CD4-positive, alpha-beta T cell treated with Interleukin-4 for 4 hours (primary cell): ENCODE measurements at places on chromosomes 2 and 18.
A peak's percentile ranks its signal among the peaks of the same experiment; 100 is the strongest.

DNA sequence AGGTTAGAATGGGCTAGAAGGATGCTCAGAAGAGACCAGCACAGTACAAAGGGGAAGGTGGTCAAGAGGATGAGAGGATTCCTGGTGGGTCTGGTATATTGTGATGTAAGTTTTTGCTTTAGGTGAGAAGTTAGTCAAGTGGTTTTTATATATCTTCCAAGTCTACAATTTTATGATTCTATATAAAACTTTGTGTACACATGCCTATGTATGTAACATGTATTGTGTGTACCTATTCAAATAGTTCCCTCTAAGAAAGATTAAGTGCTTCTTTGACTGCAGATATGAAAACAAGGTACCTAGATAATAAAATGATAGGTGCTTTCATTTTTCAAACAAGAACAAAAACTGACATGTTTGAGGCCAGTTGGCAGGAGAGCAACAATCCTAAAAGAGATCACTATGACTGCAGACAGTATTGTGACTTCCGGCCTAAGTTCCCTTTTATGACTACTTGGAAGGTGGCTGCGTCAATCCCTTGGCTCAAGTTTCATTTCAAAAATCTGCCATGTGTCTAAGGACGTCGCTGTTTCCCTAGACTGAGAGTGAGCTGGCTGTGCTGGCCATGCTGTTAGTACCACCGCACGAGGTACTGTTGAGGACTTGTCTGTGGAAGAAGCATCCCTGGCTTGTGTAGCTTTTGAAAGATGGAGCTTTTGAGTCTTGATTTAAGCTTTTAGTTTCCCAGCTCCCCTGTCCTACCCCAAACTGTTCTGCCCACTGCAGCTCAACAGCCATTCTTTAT lies 123.1 kb downstream of the PRPF40A start:
- DNase-seq: no peak

DNA sequence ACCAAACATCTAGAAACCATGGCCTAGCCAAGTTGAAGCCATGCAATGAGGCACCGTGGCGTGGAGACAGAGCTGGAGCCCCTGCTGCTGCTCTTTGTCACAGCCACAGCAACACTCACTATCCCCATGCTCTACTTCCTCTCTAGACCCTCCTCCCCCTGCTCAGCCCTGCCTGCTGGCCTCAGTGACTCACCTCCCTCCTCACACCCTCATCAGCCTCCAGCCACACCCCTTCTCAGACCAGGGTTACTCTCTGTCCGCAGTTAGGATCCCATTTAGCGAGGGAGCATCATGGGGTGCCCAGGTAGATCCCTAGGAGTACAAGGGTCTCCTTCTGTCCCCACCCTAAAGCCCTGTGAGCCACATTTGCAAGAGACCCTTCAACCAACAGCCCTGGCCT lies 25.4 kb upstream of the SOX11 start:
- no peak for DNase-seq

- DNase-seq: no peak
Measured at GRCh38 chr2:43005975-43006833, 213.8 kb upstream of the HAAO start.

DNA sequence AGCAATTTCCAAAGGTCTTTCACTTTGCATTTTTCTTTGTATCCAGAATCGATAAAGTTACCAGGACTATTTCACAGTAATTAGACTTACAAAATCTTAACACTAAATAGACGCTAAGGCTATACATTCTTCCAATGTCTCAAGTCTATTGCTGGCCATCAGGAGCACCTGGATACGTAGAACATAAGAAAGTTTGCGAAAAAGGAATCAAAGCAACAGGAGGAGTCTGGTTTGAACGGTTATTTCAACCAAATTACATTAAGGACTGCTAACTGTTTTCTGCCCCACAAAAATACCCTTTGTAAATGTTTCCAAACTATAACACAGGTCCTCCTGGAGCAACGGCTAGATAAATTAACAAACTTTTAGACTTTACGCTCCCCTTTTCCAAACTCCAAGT lies 1.4 kb upstream of the HNRNPA3 start:
- no peak for DNase-seq

DNA sequence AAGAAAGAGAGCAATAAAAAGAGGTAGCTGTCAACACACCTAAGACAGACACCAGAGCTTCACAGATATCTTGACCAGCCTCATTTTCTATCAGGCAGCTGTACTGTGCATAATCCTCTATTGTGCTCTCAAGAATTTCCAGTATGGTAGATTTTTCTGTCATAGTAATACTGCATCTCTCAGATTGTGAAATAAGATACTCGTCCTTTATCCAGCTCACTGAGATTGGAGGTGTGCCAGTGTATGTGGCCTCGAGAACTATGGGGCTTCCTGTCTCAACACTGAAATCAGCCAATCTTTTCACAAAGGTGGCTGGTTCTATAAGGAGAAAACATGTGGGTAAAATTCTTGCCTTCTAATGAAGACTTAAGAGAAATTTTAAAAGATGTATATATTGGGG lies 88.9 kb downstream of the TTN start:
- DNase-seq: no peak

- DNase-seq: no peak
Measured at GRCh38 chr2:153953761-153954160, 82.0 kb downstream of the GALNT13 start.

DNA sequence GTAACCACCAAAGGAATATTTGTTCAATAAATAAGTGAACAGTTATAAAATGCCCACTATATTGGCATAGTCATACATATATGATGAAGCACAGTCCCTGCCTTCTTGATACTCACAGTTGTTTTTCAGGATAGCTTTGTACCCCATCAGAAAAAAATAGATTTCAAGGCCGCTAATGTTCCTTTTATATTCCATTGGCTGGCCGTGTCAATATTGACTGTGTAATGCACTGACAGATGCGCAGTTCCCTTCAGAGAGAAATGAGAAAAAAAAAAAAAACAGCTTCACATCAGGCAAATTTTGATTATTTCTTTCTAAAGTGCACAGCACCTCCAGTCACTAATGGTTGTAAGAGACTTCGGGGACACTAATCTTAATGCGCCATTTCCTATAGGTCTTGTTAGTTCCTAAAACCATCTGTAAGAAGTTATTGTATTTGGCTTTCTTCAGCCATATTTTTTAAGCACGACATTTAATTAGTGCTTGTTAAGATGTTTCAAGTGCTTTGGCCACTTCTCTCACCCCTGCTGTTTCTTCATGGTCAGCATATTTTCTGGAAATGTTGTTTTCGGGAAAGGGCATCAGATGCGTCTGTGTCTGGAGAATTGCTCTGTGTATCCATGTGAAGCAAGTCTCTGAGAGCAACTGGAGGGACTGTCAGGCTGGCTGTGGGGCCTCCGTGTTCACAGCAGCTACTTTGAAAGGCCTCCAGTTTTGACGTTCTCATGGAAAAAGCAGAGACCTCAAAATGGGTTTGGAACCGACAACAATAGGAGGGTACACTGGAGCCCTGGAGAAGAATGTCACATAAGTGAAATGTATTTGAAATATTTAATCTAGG lies 378.3 kb downstream of the MTX2 start:
- no peak for DNase-seq

- DNase-seq: no peak
Measured at GRCh38 chr18:45684341-45685115, 39.5 kb upstream of the SLC14A1 start.

GRCh38 chr2:182792441-182792840 lies 74.0 kb downstream of the FRZB start:
- no peak for DNase-seq

GRCh38 chr2:7994397-7994951 lies 687.4 kb upstream of the ID2 start:
- no peak for DNase-seq

- DNase-seq: peak; percentile 61
Measured at GRCh38 chr2:174752403-174753037, 11.8 kb downstream of the CHRNA1 start.

DNA sequence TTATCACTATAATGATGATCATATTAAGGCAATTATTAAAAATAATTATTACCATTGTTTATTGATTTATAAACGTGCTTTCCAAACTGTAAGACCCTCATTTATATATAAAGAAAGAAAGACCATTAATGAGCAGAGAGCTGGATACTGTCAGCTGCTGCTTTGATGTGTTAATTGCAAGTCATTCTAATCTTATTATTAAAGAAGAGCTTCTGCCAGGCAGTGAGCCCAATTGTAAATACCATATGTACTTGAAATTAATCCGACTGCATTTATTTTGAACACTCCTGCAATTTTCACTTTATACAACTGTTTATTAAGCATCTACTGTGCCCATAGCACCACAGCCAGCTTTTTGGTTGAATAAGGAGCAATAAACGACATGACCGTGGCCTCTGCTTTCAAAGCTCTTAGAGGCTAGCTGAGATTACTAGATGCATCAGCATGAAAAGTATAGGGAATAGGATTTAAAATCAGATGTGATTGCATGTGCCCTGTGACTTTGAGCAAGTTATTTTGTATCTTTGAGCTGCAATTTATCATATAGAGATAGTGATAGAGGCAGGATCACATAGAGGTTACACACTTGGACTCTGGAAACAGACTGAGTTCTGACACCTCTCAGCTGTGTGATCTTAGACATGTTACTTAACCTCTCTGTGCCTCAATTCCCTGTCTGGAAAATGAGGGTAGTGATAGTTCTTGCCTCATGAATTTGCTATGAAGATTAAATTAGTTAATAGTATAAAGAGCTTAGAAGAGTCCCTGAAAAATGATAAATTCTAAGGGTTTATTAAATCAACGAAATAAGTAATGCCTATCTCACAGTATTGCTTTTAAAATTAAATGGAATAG lies 83.4 kb downstream of the MYCN start:
- DNase-seq: no peak

DNA sequence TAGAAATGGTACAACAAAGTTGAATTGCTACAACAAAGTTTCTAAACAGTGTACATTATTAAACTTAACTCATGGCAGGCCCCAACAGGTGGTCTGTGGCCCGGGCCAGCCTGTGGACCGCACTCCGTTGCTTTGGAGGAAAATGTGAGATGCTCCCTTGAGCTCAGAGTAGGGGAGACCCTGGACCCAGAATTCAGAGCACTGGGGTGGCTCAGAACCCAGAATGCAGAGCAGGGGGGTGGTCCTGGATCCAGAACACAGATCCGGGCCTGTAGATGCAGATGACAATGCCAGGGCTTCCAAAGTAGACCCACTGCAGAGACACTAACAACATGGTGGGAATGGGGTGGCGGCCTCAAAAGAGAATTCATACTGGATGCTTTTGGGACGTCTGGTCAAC lies 311.0 kb downstream of the NDUFA10 start:
- DNase-seq: no peak

DNA sequence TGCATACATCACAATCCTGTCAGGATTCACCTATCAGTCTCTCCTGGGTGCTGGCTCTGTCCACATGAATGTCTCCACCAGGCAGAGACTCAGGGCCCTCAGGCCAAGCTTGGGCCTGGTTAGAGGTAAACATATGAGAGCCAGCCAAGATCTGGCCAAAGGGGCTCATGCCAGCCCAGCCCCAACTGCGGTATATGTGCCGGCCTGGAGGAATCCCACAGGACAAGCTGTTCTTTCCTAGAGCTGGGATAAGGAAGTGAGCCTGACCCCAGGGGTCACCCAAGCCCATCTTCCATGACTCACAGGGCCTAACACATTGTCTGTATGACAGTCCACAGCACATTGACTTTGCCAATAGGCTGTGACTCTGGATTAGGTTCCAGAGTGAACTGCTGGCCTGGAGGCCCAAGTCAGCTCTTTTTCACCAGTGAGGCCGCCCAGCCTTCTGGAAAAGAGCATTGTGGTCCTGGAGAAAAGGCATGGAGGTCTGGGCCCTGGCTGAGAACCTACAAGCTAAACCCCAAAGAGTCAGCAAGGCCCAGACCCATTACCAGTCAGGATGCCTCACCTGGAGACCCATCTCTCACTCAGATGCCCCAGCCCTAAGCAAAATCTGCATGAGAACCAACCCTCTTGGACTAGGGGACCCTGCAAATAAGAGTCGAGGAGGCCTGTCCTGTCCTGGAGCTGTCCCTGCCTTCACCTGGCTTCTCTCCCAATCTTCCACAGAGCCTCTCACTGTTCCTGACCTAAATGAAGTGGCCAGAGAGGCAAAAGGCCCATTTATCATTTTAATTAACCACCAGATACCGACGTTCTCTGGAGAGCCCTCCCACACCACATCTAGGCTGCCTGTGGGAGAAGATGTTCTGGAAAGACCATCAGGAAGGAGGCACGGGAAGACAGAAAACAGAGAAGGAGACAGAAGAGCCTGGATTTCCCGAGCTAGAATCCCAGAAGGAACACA lies 120.9 kb upstream of the PKDCC start:
- no peak for DNase-seq

GRCh38 chr18:7626922-7627440 lies 59.9 kb downstream of the PTPRM start:
- DNase-seq: no peak

GRCh38 chr2:224520064-224520463 lies 65.1 kb downstream of the CUL3 start:
- peak; percentile 62 for DNase-seq

DNA sequence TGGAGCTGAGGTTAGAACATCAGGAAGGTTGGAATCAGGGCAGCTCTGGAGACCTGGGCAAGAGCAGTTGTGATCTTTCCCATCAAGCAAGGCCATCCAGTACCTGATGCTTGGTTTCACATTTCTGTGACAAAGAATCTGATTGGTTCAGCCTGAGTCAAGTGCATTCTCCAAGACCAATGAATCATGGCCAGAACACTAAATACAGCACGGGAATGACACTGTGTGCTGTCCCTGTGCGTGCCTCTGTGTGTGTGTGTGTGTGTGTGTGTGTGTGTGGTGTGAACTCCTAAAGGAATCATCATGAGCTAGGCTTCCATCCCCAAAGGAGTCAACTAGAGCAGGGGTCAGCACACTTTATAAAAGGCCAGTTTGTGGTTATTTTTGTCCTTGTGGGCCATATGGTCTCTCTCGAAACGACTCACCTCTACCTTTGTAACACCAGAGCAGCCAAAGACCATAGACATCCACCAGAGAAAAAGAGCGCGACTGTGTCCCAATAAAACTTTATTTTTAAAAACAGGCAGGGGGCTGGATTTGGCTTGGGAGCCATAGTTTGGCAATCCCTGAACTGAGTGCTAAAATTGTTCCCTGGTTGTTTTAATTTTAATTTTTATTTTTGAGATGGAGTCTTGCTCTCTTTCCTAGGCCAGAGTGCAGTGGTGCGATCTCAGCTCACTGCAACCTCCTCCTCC lies 99.7 kb downstream of the INHBB start:
- DNase-seq: no peak
